AML-193 (cell line): ENCODE measurements at places on chromosomes 7 and 10.

DNA sequence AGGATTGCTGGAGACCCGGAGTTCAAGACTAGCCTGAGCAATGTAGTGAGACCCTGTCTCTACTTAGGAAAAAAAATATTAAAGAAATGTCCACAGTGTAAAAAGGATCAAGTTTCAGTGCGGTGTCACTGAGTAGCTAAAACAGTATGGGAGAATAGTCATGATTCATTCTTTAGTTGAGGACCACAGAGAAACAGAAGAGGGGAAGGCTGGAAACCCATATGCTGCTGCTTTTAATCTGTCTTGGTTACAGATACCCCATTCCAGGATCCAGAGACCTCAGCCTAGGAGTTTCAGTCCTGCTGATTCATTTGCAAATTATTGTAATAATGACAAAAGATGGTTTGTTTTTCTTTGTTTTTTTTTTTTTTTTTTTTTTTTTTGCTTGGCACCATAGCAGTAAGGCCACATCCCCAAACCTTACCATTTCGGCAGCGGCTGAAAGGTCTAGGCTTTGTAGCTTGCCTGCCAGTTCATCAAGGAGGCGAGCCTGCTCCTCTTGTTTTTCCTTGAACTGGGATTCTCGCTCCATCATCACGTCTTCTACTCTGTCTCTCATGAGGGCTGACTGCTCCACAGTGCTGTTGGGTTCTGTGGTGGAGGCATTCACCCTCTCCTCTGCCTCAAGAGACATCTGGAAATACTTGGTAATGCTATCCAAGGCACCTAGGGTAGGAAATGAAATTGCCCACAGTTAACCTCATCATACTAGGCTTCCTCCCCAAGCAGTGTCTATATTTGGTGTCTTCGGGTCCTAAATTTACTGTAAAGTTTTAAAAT, 44.2 kb downstream of the DLD start:
- DNase-seq = no peak

- DNase-seq = no peak
Measured at GRCh38 chr10:60096761-60097513, 190.6 kb upstream of the CCDC6 start.

DNA sequence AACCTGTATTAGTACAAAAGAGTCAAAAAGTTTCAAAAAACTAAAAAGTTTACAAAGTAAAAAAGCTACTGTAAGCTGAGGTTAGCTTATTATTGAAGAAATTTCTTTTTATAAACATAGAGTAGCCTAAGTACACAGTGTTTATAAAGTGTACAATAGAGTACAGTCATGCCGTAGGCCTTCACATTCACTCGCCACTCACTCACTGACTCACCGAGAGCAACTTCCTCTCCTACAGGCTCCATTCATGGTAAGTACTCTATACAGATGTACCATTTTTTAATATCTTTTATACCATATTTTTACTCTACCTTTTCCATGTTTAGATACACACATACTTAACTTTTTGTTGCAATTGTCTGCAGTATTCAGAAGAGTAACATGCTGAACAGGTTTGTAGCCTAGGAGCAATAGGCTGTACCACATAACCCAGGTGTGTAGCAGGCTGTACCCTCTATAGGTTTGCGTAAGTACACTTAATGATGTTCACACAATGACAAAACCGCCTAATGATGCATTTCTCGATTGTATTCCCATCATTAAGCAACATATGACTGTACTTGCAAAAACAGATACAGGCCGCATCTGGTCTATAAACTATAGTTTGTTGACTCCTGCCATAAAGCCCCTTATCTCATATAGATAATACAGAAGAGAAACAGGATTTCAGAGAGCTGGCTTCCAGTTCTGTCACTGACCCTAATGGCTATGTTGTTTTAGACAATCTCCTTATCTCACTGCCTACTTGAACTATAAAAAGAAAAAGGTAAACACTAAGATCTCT, 438.8 kb downstream of the HTR7 start:
- DNase-seq = no peak

GRCh38 chr7:135665042-135665441, 2.7 kb downstream of the STMP1 start:
- DNase-seq = no peak

GRCh38 chr10:62317257-62317656, 48.6 kb upstream of the RTKN2 start:
- DNase-seq = no peak

DNA sequence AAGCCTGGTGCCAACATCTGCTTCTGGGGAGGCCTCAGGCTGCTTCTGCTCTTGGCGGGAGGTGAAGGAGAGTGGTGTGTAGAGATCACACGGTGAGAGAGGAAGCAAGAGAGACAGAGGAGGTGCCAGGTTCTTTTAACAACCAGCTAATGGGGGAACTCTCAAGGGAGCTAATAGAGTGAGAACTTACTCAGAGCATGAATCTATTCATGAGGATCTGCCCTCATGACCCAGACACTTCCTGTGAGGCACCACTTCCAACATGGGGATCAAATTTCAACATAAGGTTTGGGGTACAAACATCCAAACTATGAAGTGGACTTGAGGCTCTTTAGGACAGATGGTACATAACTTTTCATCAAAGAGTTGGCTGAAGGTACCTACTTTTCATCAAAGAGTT, 5.1 kb upstream of the ZNF32 start:
- no peak for DNase-seq
